HS-27A (cell line): ENCODE measurements at places on chromosomes 5 and 9.

DNA sequence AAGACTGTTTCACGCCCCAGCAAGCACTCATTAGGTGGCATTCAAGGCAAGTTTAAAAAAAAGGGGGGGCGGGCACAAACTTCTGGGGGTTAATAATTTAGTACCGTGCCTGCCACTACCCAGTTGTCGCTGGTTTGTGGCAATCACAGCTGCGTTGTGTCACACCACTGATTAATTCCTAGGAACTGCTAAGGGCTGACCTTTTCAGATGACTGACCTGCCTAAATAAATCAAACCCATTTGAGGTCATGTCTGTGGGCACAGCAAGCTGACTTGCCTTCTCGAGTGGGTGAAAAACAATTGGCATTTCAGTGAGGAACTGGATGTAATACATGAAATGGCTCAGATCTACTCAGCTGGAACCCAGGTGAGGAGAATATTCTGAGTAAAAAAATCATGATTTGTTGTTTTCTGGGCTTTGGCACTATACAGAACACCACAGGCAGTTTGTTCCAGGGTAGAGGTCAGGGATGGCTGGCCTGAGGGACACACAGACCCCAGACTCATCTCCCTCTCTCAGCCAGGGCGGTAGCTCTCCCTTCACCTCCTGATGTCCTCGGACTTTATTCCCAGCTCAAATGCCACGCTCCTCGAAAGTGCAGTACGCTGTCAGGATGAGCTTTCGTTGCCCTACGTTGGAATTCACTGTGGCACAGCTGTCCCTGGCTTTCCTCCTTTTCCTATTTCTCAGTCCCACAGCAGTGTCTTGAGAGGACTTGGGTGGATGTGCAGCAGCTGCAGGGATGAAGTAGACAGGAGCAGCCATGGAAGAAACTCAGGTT is 15.5 kb upstream of the MGAT1 start:
- DNase-seq, result no peak

DNA sequence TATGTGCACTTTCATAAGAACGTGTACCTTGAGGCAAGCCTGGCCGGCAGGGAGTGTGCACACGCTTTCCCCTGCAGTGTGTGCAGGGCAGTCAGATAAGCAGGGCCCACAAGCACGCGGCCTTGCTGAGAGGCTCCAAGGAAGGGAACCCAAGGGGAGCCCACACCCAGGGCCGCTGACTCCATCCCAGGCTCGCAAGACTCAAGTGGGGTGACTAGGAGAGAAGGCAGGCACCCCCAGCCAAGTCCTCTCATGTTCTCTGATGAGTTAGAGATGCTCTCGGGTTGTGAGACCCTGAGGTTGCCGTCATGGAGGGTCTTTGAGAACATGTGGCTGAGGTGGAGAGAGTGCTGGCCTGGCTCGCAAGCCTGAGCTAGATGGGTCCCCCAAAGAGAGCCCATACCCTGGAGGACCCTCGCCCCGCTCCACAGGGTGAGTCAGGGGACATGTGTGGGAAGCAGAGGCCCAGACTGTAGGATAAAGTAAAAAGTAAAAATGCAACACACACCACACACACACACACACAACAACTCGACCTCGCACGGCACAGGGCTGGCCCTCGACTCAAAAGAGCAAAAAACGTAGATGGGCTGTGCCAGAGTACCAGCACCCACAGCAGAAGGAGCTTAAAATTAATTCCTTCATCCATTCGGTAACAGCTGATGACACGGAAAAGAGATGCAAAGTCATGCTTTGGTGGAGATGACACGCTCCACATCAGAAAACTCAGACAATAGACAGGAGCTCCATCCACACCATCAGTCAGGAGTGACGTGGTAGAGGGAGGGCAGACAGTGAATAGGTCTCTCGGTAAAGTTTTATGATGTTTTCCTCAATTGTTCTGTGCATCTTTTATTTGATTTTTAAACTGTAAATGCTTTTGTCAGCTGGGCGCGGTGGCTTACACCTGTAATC is 54.8 kb upstream of the NKD2 start:
- no peak for DNase-seq

GRCh38 chr5:40797273-40798011 is 732 bp downstream of the PRKAA1 start:
- DNase-seq, result peak; percentile 67

DNA sequence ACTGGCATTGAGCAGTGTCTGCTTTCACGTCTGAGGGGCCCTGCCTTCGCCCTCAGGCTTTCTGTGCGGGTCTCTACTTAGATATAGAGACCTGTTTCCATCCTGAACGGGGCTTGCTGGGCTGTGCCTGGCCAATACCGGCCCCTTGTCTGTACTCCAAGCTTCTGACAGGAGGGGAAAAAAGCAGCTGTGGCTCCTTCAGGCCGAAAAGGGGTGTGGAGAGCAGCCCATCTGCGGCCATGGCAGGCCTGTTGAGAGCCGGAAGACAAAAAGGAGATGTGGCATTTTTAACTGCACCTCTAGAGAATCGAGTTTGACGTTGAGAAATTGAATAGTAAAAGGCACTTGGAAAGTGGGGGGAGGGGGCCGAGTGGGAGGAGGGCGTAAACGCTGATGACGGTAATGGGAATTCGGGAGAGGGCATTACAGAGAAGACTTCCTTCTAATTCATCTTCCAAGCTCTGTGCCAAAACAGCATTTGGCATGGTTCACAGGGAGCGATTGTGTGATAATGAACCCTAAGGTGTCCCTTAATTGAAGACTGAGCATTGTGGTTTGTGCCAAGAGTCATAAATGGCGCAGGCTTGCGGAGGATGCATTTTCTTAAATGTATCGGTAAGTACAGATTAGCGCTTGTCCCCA is 25.1 kb upstream of the PRDM12 start:
- DNase-seq, result no peak

- DNase-seq, result no peak
Measured at GRCh38 chr5:132776131-132776937, 705 bp downstream of the SEPTIN8 start.

GRCh38 chr9:122119166-122119521 is 26.0 kb upstream of the TTLL11 start:
- DNase-seq, result no peak

- DNase-seq, result no peak
Measured at GRCh38 chr5:95801532-95801931, 21.0 kb downstream of the GLRX start.

- no peak for DNase-seq
Measured at GRCh38 chr9:20604562-20604961, 17.7 kb downstream of the MLLT3 start.

DNA sequence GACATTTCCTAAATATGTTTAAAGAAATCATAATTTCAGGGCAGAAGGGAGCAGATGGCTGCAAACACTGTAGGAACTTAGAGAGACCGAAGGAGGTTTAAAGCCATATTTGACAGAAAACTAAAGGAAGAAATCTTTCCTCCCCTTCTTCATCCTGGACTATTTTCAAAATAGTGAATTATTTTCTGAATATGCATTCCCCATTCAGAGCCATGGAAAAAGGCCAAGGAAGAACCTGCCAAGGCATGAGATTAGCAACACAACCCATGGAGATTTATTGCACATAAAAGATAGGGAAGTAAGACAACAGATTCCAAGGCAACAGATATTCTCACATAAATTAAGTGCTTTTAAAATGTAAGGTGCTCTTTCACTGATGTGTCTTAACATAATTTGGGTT is 233.3 kb upstream of the ADAMTS16 start:
- no peak for DNase-seq

DNA sequence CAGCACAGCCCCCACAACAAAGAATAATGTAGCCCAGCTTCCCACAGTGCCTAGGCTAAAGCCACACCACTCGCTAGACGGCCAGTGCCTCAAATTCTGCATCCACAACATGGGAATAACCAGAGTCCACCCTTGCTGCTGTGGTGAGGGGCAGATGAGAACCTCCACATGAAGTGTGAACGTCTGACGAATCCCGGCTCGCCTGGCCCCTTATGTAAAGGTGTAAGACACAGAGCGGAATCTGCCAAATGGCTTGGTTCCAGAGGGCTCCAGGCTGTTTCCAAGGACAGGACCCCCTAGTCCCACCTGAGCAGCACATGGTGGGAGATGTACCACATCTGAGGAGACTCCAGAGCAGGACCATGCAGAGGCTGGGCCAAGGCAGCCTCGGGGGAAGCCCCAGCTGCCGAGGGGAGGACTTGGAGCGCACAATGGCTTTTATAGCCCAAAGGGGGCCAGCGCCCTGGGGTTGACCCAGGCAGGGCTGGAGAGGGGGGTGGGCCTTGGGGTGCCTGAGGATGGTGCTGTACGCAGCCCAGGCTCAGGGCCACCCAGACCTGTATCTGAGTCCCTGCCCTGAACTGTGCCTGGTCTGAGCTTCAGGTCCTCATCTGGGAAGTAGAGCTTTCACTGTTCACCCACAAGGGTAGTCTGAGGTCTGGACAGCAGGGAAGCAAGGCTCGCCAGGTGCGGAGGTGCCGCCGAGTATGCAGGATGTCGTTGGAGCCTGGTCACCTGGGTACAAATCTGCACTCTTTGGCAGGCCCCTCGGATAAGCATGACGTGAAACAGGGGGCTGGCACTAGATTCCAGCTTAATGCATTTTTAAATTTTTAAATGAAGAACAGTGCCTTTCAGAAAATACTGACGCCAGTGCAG is 24.9 kb upstream of the SLC25A51 start:
- no peak for DNase-seq
